ENCODE measurements at places on chromosomes 3 and 15. TPM values are rescaled to one million over a fixed set of nuclear protein-coding genes. Genes with fewer than 3 reads are reported as not detected.

EOMES gene
- 0.06 TPM for polyA plus RNA-seq

ALS2CL gene
- 225 TPM for polyA plus RNA-seq

B3GALNT1 gene
- polyA plus RNA-seq: 2.3 TPM

HGD gene
- polyA plus RNA-seq: 0.06 TPM

SNX22 gene
- polyA plus RNA-seq: 0.72 TPM

GHSR gene
- polyA plus RNA-seq: not detected

CFAP91 gene
- polyA plus RNA-seq: 0.44 TPM

MGA gene
- polyA plus RNA-seq: 3.0 TPM

LMLN gene
- polyA plus RNA-seq: 2.4 TPM

SOX14 gene
- polyA plus RNA-seq: 0.10 TPM

PDCD6IP gene
- polyA plus RNA-seq: 88.6 TPM

C3orf80 gene
- 8.8 TPM for polyA plus RNA-seq

TGM5 gene
- 9.5 TPM for polyA plus RNA-seq

IRAK2 gene
- polyA plus RNA-seq: 6.1 TPM
